COLO829 (cell line): ENCODE measurements at places on chromosomes 4 and X.

DNA sequence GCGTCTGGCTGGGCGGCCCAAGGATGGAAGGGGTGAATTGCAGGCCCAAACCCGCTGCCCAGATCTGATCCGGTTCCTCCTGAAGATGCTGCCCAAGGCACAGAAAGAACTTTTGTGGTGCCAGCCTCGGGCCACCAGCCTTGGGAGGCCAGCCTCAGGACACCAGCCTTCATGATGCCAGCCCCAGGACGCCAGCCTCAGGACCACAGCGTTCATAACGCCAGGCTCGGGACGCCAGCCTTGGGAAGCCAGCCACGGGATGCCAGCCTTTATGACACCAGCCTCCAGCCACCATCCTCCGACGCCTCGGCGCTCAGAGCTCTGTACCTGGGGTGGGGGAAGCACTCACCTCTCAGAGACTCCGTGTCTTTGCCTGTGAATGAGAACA, 107.8 kb downstream of the ADRA2C start:
- DNase-seq, result no peak

DNA sequence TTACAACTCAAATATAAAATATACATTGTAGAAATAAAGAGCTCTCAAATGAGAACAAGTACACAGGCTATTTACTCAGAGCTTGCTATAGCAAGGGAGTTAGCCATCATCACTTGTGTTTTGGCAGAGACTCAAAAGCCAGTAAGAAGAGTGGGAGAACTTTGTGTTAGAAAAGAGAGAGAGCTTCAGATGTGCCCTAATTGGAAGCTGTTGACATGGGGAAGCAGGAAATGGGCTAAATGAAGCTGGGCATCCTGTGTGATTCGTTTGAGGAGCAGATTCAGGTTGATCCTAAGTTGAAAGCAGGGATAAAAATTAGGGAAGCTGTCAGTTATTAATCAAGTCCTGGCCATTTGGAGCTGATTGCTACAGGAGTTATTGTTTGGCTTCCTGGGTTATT, 207.4 kb upstream of the MAOA start:
- no peak for DNase-seq

- DNase-seq, result no peak
These were observed 756 bp downstream of the PABPC5 start for GRCh38 chrX:91435395-91435794.

DNA sequence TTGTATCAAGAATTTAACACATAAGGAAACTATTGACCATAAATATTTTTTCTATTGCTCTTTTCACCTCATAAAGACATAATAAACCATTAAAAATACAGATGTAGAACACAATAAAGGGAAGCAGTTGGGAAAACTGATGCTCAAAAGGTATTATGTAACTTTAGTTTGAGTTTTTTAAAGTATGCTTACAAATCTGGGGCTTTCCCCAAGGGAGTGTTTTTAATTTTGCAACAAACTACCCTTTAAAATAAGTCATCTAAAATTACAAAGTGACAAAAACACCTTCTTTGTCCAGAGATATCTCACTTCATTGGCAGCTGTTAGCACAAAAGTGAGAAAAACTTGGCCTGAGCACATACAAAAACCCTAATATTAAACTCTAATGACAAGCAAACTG, 55.0 kb downstream of the PRDM5 start:
- DNase-seq, result no peak

DNA sequence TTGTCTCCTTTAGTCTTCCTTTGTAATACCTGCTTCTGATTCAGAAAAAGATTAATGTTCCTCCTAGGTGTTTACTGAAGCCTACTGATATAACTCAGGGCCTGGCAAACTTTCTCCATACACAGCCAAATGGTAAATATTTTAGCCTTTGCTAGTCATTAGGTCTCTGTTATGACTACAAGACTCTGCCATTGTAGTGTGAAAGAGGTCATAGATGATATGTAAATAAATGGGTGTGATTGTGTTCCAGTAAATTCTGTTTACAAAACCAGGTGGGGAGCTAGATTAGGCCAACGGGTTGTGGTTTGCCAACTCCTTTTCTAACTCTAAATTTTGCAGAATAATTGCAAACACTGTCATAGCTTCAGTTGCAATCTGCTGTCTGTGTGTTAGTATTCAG, 568.1 kb upstream of the GNPDA2 start:
- no peak for DNase-seq

GRCh38 chr4:172619218-172619617, 549.4 kb upstream of the GALNT7 start:
- DNase-seq, result no peak

DNA sequence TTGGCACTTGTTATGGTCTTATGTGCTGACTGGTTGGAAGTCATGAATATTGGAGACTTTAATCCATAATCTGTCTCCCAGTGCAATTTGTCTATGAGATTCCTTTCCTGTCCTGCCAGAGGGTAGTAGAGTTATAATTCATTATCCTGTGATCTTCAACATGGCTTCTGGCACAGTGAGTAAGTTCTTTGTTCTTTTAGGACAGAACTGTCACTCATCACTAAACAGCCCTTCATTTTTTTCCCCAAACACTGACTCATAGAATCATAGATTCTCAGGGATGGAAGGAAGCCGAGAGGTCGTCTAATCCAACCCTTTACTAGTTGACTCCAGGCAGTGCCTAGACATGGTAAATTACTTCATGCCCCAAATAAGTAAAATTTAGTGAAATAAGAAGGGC, 78.4 kb downstream of the LUZP4 start:
- peak; percentile 69 for DNase-seq

GRCh38 chr4:80255329-80256095, 11.0 kb upstream of the FGF5 start:
- DNase-seq, result peak; percentile 69

DNA sequence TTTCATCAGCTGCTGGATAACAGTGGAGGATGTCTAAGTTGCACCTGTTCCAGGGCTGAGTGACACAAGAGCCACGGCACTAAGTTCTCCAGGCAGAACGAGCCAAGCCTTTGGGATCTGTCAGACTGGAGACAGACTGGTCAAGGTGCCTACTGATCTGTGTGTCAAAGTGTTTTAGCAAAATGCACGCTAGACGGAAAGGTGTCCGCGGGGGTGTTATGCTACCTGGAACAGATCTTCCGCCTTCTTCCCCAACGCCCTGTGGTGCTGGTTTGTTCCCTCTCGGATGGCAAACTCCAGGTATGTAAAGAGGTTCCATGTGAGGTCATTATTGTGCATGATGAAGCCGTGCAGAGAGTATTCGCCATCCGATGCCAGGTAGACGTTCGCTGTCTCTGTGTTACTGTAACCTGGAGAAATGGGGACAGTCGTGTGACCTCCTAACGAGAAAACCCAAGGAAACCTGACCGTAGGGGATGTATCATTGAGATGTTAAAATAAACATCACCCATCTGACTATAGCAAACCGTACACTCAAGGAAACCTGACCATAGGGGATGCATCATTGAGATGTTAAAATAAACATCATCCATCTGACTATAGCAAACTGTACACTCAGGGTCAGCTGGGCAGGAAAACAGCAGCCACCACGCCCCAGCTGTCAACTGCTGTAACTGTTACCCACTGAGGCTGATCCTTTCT, 29.7 kb upstream of the SLC25A6 start:
- DNase-seq, result no peak

GRCh38 chrX:20263474-20263873, 3.2 kb downstream of the RPS6KA3 start:
- peak; percentile 16 for DNase-seq

DNA sequence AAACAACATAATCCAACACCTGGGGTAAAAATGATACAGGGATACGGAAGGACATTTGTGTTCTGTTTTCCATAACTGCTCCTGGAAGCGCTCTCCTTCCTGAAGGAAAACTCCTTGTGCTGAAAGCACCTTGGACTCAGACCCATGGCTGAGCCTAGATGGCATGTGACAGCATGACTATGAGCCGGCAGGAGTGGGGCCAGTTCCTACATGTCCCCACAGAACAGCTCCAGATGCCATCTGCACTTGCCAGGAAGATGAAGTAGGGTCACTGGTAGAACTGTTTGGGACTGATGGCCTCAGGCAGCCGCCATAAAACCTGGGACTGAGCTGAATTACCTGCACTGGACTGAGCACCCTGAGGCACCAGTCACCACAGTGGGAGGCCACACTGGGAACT, 56.0 kb upstream of the BCLAF3 start:
- DNase-seq, result no peak

- DNase-seq, result no peak
These were observed 10.2 kb upstream of the MAGEB10 start for GRCh38 chrX:27797575-27797974.
